Activated CD8-positive, alpha-beta memory T cell treated with anti-CD3 and anti-CD28 coated beads for 1 hour (primary cell): ENCODE measurements at places on chromosomes 11 and 22.

- no peak for DNase-seq
These were observed 806 bp upstream of the SAAL1 start for GRCh38 chr11:18106688-18107087.

DNA sequence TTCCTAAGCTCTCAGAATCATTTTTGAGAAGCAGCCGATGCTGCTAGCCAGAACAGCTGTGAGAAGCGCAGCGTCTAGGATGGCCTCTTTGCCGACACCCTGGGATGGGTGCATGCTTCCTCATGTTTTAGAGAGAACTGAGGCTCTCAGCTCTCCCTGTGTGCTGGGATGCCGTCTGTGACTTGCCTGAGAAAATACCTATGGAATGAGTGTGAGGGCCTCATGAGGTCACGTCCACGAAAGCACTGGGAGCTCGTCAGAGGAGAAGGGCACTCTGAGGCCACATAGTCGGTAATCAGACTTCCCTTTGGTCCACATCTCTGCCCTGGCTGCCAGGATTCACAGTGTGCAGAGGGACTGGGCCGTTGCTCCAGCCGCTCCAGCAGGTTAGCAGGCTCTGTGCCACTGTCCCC lies 54.7 kb downstream of the MICAL3 start:
- no peak for DNase-seq

GRCh38 chr22:40504285-40505249 lies 132.0 kb downstream of the MRTFA start:
- DNase-seq, result no peak

- no peak for DNase-seq
These were observed 884 bp downstream of the CENATAC start for GRCh38 chr11:118998822-118999221.

- no peak for DNase-seq
These were observed 428.7 kb upstream of the RAG2 start for GRCh38 chr11:37026741-37027140.

DNA sequence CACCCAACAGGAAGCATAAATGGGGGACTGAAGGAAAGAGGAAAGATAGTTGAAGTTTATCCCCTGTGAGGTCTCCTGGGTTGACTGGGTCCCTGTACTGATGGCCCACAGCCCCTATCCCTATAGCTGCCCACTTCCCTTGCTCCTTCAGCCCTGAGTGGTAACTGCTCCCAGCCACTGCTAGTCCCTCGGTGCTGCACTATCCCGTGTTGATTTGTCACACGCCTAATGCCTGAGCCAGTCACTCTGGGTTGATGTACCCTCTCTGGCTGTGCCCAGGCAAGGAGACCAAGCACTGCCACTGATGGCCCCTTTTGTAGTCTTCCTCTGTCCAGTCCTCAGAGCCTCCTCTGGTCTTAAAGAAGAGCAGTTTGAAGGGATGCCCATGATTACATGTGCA lies 9.6 kb downstream of the GDPD5 start:
- no peak for DNase-seq

- DNase-seq, result no peak
These were observed at the start of gene OR52K1 for GRCh38 chr11:4482445-4482844. Gene OR52K1 (plus strand): TSS chr11:4482646. CDS start chr11:4488901, 6,255 bp downstream.

GRCh38 chr22:46040471-46041465 lies 63.8 kb upstream of the WNT7B start:
- no peak for DNase-seq

GRCh38 chr22:29081517-29082236 lies 8.8 kb downstream of the KREMEN1 start:
- no peak for DNase-seq

DNA sequence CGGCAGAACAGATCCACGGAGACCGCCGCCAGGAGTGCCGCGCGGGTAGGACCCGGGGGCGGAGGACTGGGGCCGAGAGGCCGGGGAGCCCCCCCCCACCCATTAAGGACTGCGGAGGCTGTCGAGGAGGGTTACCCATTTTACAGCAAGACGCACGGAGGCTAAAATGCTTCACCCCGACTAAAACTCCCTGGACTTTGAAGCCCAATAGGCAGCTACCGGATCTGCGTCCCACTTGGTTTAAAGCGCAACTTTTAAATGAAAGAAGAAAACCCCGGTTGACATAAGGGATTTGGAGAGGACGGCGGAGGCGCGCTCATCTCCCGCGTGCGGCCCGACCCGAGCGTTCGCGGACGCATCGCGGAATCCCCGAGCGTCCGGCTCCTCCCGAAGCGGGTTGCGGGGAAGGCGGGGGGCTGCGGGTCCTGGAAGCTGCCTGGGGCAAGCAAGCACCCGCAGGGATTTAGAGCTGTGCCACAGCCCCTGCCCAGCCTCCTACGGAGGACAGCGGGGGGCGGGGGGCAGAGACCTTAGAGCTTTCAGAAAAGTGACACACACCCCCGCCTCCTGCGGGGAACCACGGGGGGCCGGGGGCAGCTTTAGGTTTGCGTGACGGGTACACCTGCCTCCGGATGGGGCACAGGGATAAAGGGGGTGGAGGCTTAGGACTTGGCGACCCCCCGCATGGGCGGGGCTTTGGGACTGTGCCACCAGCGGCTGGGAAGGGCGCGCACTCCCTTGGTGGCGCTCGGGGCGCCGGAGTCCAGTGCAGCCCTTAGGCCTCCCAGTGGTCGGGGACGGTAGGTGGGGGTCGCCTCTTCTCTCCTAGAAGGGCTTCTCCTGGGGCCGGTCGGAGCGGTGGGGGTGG lies 760 bp upstream of the CELSR1 start:
- no peak for DNase-seq

GRCh38 chr22:44028091-44028490 lies 4.0 kb downstream of the PARVB start:
- DNase-seq, result no peak

GRCh38 chr11:2489083-2489482 lies 44.3 kb downstream of the KCNQ1 start:
- DNase-seq, result no peak

GRCh38 chr11:43567396-43567975 lies 113.1 kb upstream of the HSD17B12 start:
- DNase-seq, result no peak

DNA sequence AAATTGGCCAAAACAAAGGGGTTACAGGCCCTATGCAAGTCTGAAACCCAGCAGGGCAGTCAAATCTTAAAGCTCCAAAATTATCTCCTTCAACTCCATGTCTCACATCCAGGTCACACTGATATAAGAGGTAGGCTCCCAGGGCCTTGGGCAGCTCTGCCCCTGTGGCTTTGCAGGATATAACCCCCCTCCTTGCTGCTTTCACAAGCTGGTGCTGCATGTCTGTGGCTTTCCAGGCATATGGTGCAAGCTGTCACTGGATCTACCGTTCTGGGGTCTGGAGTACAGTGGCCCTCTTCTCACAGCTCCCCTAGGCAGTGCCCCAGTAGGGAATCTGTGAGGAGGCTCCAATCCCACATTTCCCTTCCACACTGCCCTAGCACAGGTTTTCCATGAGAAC lies 519.6 kb downstream of the ETS1 start:
- no peak for DNase-seq

DNA sequence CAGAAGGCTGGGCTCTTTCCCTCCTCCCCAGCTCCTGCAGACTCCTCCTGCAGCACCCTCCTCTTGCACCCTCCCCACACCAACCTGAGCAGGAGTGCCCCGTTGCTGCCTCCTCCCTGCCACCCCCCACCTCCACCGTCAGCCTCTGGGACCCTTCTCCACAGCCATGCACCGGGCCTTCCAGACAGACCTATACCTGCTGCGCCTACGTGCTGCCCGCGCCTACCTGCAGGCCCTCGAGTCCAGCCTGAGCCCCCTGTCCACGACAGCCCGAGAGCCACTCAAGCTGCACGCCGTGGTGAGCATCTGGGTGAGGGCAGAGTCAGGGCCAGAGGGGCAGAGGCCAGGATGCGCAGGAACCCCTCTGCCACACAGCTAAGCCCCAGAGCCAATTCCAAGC lies 16.2 kb downstream of the ZDHHC24 start:
- DNase-seq, result no peak
